Mesothelial cell of epicardium (in vitro differentiated cells): ENCODE measurements at places on chromosomes 13 and 19.

DNA sequence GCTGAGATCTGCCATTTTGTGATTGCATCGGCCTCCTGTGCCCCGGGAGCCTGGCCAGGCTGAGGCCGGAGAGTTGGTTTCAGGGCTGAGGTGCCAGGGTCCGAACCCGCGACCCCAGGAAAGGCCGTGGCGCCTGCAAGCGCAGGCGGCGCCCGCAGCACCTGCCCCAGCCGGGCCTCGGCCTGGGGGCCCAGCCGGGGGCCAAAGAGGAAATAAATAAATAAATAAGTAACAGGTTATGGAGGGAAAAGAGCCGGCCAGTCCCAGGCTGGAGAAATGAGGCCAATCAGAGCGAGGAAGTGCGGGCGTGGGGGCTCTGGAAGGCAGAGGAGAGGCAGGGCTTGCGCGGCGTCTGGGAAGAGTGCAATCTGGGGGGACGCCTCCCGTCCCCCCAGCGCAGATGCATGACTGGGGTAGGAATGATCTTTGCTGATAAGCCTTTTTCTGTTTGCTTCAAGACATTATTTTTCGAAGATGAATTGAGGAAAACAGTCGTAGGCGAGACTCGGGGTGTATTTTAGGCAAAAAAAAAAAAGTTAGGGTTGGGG, 145.6 kb upstream of the ZNF536 start:
- peak overlapping the region; percentile 81 for H3K4me3 ChIP-seq
- H3K36me3 ChIP-seq: no peaks in the 10 kb centered on the region
- DNase-seq: no peak
- H3K27me3 ChIP-seq: peaks cover 83% of the 10 kb centered on the region

GRCh38 chr13:53520132-53520531, 491.5 kb downstream of the OLFM4 start:
- H3K27me3 ChIP-seq: peaks cover 11% of the 10 kb centered on the region
- no peaks in the 10 kb centered on the region for H3K4me1 ChIP-seq
- H3K36me3 ChIP-seq: no peaks in the 10 kb centered on the region
- no peak for DNase-seq
- no peak overlapping the region for H3K27ac ChIP-seq
- no peak overlapping the region for H3K4me3 ChIP-seq

GRCh38 chr13:38415233-38415632, 65.6 kb downstream of the UFM1 start:
- peaks cover 11% of the 10 kb centered on the region for H3K4me1 ChIP-seq
- no peak for DNase-seq
- H3K27me3 ChIP-seq: no peaks in the 10 kb centered on the region

DNA sequence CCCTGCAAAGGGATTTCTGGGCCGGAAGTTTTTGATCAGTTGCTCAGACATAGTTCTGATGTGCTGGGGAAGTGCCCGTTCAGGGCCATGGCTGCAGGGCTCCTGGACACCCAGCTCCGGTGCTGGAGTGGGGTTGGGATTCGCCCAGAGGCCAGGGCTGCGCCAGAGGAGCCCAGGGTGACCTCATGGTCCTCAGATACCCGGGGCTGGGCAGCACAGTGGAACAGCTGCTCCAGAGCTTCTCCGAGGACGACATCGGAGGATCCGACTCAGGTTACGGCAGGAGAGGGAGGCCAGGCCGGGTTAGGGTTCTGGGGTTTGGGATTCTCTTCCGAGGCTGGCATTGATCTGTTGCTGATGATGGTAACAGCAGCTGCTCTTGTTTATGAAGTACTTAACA, 20.9 kb downstream of the CARM1 start:
- H3K27me3 ChIP-seq: no peaks in the 10 kb centered on the region
- H3K27ac ChIP-seq: peak overlapping the region; percentile 99
- no peak for DNase-seq
- peak overlapping the region; percentile 56 for H3K4me3 ChIP-seq
- H3K4me1 ChIP-seq: peaks cover 47% of the 10 kb centered on the region
- H3K36me3 ChIP-seq: no peaks in the 10 kb centered on the region
